ENCODE measurements at places on chromosomes 5 and 9.
A peak's percentile ranks its signal among the peaks of the same experiment; 100 is the strongest.

DNA sequence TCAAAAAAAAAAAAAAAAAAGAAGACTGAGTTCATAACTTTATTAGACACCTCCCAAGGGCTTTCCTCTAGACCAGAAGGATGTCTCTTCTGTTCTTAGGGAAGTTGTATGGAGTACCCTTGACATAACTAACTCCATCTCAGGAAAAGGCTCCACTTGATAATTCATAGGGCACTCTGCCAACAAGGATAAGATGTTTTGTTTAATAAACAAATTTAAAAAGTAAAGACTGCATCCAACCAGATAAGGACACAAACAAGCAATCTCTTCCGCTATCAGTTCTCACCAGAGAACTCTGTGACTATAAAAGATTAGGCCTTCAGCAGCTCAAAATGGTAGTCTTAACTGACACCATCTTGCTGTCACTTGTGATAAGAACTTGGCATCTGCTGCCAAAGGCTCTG, 65.8 kb downstream of the SFXN1 start:
- DNase-seq = no peak

DNA sequence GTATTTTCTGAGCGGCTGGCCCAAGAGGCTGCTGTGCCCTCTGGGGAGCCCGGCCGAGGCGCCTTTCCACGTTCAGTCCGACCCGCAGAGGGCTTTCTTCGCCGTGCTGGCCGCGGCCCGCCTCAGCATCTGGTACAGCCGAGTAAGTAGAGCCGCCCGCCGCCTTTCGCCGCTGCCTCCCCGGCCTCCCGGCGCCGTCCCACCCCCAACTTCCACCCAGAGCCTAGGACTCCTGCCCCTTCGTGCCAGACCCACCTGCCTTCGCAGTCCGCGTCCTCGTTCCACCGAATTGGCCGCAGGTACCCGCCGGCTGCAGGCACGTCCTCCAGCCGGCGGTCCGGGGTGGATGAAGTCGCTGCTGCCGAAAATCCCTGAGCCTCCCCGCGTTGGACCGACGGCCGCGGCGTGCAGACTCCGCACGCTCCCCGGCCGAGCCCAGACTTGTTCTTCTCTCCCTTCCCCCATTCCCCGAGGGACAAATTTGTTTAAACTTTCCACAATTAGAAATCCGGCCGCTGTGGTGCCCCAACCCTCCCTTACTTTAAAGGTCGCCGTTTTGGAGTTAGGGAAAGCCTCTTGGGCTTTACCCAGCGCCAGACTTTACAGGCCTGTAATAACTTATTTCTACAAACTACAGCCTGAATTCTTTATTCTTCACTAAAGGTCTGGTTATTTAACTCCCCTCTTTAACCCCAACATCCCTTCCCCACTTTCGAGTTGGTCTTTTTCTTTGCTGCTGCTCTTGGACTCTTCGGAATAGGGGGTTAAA, 589 bp downstream of the RIC1 start:
- DNase-seq = no peak

- DNase-seq = no peak
Measured at GRCh38 chr5:147565524-147565923, 55.7 kb upstream of the DPYSL3 start.

- no peak for DNase-seq
Measured at GRCh38 chr5:149412783-149413476, 33.8 kb upstream of the IL17B start.

GRCh38 chr9:133153227-133154096, 10.3 kb downstream of the GBGT1 start:
- DNase-seq = no peak

GRCh38 chr9:112174965-112175795, at the start of gene SUSD1:
TSS of gene SUSD1 (minus strand) at chr9:112175297. CDS start at chr9:112175235, 62 bp downstream.
- no peak for DNase-seq

DNA sequence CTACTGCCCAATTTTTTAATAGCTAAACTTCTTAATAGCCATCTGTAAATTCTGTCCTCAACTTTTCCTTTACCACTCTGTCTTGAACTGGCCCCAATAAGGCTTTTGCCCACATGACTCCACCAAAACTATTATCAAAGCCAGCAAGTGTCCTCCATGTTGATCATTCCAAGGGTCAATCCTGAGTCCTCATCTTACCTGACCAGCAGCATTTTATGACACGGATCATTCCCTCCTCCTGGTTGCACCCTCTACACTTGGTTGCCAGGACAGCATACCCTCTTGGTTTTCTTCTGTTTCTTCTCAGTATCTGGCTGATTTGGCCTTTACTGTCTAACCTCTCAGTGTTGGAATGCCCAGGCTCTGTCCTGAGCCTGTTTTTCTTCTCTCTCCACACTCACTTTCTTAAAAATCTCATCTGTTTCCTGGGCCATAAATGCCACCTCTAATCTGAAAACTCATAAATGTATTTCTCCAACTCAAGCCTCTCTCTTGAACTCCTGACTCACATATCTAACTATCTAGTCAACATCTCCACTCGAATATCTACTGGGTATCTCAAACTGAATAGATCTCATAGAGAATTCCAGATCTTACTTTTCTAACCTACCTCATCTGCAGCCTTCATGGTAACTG, 40.0 kb upstream of the CDC42SE2 start:
- DNase-seq = no peak

- DNase-seq = peak; percentile 60
Measured at GRCh38 chr9:129752900-129753729, at the start of gene PTGES. TSS of gene PTGES (minus strand) at chr9:129753042. CDS start at chr9:129753012, 30 bp downstream.

GRCh38 chr5:96725257-96725656, 63.1 kb downstream of the CAST start:
- DNase-seq = no peak

GRCh38 chr5:142432961-142433360, 108.1 kb upstream of the SPRY4 start:
- DNase-seq = no peak

- no peak for DNase-seq
Measured at GRCh38 chr5:73373814-73374510, 74.6 kb downstream of the FOXD1 start.

- DNase-seq = no peak
Measured at GRCh38 chr5:127280491-127281220, 9.9 kb upstream of the MEGF10 start.

- DNase-seq = no peak
Measured at GRCh38 chr5:75021219-75021618, 31.1 kb downstream of the GCNT4 start.

DNA sequence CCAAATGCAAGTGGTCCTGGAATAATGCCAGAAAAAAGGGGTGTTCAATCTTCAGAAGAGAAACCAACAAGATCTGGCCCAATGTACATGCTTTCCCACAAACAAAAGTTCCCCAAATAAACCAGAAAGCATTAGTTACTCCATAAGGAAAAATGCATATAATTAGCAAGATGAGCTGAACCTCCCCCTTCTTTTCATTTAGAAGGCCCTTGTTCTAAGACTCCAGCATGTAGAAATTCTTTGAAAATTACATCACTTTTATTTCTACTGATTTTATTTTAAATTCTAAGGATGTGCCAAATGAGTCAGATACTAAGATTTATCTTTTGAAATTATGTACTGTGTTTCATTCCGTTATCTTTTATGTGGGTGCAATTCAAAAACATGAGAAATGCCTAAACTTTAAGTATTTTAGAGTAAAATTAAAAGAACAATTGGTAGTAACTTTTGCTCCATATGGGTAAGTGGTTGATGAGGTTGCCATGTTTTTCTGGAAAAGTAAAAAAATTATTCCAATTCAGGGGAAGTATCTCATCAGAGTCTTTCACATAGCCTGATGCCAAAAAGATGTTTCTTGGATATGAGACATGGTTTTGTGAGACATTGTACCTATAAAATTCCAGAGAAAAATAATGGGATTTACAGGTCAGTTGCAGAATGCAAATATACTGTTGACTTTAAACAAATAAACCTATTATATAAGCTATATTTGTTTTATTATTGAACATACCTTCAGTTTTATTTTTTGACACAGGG, 106.5 kb upstream of the CCDC112 start:
- no peak for DNase-seq

DNA sequence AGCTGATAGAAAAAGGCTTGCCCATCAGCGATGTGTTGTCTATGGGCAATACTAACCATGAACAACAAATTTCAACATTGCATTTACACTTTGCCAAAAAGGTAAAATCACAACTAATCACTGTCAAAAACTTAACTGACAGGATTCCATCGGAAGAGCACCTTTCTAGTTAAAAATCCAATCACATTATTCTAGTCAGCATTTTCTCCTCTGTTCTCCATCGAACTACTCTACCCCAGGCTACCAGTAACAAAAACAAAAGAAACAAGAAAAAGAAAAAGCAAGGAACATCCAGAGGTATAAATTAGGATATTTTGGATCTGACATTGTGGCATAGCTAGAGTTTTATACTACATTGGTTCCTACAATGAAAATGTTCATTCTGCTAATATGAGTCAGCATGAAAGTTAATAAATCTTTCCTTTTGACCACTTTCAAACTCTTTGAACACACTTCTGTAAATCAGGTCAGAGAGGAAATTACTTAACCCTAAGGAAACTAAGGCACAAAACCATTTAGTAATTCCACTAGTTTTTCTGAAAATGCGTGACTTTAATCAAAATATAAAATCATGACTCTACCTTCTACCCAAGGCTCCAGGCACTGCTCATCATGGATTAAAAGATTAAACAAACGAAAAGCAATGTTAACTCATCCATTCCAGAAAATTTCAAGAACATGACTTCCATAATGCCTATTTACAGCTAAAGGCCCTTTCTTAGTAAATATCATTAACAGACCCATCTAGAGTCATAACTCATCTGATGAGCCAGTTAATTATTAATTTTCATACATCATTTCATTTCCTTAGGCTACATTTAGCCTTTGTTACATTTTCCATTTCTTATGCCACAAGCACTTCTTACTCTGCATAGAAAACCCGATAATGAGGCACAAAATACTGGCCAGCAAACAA, 10.2 kb downstream of the GLIS3 start:
- no peak for DNase-seq

GRCh38 chr9:90698871-90699440, 56.3 kb upstream of the DIRAS2 start:
- DNase-seq = no peak

DNA sequence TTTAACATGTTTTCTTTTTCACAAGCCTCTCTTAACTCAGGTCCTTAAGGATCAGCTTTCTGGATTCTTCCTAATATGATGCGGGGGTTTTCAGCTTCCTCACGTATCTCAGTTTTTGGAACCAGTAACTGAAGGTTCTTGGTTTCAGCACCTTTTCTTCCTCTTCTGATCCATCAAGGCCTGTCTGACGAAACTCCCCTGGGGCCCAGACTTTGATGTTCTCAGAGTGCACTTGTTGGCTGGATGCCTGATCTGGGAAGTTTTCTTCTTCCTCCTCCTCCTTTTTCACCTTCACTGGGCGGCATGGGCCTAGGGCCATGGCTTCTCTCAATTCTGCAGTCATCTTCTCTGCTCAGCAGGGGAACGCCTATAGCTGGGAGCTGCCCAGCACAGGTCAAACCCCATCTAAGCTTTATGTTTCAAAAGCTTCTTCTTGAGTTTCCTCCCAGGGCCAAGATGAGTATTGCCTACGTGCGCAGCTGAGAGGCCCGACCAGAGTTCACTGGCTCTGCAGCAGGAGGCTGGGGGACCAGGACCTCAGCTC, 44.8 kb downstream of the GHR start:
- DNase-seq = no peak

DNA sequence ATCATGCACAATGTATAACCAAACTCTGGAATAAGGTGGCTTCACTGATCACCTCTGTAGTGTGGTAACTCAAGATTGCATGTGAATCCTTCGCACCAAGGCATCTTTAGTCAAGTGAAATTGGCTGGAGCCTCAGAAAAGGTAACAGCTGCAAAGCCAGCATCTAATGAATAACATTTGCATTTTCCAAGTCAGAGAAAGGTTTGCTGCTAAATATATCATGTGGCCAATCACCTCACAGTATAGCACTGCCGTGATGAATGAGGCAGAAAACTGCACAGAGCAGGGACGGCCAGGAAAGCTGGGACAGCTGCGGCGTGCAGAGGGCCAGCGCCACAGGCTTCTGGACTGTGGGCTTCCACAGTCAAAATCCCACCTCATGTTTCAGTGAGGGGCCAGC, 18.5 kb downstream of the MRPS27 start:
- DNase-seq = no peak

GRCh38 chr5:107513337-107514085, 157.2 kb downstream of the EFNA5 start:
- DNase-seq = no peak

GRCh38 chr5:161713042-161713441, 27.5 kb downstream of the GABRA6 start:
- no peak for DNase-seq

DNA sequence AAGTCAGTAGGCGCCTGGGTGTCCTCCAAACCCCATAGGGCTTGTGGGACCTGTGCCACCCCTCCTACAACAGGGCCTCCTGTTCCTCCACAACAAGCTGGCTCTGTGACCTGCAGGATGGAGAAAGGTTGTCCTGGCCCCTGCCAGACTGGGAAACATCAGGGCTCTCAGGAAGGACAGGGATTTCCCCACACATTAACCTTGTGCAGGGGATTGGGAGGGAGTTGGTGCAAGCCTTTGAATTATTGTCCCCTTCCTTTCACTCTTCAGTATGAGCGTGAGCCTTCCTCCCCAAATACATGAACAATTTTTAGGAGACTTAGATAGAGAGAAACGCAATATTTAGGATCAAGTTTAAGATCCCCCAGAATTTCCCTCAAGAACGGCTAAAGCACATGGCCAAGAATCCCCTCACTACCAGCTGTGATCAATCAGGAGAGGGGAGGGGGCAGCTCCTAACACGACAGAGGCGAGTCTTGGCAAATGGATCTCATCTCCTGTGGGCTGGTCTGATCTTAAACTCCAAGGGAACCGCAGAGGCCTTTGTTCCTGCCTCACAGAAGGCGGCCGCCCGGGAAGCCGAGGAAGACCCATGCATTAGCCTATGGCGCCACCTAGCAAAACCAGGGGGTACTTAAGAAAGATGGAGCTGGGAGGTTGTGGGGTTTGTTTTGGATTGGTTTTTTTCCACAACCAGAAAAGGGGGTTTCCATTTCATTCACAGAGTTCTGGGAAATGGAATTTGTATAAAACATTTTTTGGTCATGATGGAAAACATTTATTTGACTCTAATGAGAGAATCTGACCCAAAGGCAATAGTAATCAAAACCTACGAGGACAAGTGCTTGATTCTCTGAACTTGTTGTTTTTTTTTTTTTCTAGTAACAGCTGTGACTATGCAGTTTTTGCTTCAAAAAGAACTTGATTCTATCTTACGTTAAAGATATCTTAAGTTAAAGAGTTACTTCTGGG, 36.1 kb upstream of the OSMR start:
- DNase-seq = peak; percentile 77

DNA sequence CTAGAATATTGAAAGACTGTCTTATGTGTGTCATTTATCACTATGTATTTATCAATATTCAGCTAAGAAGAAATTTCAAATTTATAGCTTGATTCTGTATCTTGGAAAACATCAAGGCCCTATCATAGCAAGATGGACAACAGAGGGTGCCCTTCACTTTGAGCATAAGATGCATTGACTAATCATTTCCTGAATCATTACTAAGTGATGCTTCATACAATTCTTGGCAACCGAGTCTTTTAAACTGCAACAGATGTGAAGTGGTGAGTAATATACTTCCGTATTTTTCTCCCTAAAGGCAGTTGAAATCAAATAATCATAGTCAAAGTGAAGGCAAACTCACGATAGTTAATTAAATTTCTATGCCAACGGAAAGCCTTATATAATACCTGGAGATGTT, 318.6 kb upstream of the RGMB start:
- peak; percentile 86 for DNase-seq

- peak; percentile 98 for DNase-seq
Measured at GRCh38 chr5:179265514-179266290, 79.6 kb downstream of the ADAMTS2 start.
